ENCODE measurements at places on chromosomes 6 and 20.

DNA sequence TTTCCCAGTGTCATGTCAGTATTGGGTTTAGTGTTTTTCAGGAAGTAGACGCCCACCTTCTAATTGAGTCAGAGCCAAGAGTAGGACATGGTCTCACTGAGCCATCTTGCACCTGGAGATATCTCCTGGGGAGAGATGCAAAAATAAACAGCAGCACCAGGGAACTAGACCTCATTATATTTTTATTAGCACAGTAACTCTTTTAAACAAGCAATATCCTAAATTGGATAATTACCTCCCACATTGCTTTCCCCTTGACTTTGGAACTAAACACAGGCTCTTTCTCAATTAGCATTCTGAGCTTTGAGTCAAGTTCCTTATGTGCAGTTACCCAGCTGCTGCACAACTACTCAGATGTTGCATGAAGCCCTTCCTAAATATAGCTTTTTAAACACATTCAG is 175.4 kb downstream of the IBTK start:
- no peak for DNase-seq

DNA sequence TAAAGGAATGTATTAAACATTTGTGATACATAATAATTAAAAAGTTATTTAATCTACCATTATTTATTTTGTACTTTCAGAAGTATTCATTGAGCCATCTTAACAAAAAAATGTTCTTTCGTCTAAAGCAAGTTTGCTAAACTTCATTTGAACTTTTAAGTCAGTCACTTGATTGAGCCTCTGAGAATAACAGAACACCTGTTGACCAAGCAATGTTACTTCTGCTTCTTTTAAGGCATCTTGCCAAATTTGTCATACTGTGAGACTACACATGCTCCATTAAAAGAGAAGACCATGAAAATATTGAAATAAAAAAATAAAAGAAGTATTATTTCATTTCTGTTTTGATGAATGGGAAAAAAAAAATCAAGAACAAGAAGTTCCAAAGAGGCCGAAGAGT is 141.8 kb upstream of the BMP5 start:
- DNase-seq, result no peak

GRCh38 chr20:34536798-34537394 is 20.7 kb downstream of the DYNLRB1 start:
- DNase-seq, result no peak

DNA sequence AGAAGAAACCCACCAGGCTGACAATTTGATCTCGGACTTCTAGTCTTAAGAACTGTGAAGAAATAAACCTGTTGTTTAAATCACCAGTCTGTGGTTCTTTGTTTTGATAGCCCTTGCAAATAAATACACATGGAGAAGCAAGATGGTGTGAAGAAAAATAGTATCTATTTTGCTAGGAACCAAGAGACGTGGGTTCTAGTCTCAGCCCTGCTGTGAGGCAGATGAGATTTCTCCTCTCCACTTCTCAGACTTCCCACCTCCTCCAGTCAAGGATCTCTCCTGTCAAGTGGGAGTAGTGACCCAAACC is 294.9 kb upstream of the JARID2 start:
- DNase-seq, result no peak

GRCh38 chr6:156771047-156771446 is 6.1 kb upstream of the ARID1B start:
- DNase-seq, result no peak

DNA sequence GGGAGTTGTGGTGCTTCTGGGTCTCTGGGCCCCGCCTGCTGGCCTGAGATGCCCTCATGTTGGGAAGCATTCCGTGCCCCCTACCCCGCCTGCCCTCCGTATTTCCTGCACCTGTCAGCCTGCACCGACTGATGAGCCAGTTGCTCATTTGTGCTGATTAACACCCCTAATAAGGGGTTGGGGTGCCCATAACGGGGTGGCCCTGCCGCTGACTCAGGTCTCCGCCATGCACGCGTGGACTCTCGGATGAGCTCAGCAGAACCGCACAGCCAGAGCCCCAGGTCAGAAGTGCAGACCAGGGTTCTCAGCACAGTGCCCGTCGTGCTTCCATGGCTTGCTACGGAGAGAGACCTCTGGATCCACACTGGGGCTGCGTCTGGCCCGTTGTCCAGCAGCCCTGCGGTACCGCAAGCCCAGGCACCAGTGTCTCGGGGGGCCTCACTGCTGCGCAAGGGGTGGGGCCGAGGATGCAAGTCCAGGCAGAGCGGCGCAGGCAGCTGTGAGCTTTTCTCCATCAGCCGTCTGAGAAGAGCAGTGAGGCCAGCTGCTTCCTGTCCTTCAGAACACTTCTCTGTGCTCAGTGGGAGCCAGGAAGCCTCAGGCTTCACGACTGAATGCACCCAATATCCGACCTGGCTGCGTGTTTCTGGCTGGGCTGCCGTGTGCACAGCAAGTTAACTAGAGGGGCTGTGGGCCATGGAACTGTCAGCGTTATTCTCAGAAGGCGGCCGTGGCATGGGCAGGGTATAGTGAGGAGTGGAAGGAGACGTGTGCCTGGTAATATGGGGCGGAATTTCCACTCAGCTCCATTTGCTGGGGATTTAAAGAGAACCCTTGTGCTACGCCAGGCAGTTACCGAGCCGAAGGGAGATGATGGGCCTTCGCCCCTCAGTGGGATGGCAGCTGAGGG is 18.6 kb downstream of the MTG2 start:
- no peak for DNase-seq

DNA sequence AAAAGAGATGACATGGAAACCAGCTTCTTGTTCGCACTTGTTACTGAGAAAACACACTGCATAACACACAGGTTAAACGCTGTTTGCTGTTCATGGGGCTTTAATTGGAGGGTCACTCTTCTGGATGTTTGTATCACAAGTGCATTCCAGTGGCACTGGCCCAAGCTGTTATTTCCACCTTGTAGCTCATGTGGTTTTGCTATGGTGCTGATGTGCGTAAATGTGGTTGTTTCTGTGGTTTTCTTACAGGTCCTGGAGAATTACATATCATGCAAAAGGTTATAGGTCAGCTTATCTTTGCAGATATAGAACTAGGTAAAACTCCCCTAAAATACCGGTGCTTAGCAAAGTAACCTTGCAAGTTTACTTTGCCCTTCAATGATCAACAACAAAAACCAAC is 89.3 kb upstream of the AHI1 start:
- no peak for DNase-seq

- DNase-seq, result no peak
These were observed 18.8 kb downstream of the ZKSCAN3 start for GRCh38 chr6:28368522-28368921.

DNA sequence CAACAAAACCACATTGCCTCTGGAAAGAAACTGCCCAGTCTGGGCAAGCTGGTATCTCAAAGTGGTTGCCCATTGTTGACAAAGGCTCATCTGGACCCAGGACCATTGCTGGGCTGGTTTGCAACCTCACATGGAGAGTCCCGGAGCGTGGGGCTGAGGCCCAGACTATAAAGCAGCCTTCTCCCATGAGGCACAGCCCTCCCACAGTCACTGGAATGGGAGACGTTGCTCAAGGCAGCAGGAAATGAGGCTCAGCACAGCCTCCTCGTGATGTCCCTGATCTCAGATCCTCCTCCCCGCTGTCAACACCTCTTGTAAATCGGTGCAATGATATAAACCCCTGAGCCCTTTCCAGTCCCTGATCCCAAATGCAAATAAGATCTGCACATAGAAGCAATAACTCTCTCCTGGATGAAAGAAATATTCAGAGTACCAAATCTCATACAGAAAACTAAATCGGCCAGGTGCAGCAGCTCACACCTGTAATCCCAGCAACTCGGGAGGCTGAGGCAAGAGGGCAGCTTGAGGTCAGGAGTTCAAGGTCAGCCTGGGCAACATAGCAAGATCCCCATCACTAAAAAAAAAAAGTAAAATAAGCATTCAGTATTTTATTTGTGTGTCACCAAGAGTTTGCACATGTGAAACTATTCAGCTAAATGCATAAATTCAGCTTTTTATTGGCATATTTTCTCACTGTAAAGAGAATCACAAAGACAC is 103.0 kb upstream of the RREB1 start:
- DNase-seq, result no peak

GRCh38 chr6:32081168-32081990 is 27.8 kb downstream of the TNXB start:
- DNase-seq, result no peak

DNA sequence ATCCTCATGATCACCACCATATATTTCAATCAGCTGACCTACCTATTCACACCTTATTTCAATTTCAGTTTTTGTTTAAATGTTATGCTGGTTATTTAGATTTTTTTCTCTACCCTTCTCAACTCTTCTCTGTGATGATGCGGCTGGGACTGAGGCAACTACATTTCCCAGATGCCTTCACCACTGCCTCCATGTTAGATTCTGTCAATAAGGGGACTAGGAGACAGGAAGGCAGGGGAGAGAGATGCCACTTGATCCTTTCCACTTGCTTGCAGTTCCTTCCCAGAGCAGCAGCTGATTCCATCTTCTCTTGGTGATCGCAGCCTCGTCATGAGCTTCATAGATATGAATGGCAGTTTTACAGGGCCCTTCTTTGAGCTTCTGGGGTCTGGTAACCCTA is 33.5 kb upstream of the POU3F2 start:
- no peak for DNase-seq

DNA sequence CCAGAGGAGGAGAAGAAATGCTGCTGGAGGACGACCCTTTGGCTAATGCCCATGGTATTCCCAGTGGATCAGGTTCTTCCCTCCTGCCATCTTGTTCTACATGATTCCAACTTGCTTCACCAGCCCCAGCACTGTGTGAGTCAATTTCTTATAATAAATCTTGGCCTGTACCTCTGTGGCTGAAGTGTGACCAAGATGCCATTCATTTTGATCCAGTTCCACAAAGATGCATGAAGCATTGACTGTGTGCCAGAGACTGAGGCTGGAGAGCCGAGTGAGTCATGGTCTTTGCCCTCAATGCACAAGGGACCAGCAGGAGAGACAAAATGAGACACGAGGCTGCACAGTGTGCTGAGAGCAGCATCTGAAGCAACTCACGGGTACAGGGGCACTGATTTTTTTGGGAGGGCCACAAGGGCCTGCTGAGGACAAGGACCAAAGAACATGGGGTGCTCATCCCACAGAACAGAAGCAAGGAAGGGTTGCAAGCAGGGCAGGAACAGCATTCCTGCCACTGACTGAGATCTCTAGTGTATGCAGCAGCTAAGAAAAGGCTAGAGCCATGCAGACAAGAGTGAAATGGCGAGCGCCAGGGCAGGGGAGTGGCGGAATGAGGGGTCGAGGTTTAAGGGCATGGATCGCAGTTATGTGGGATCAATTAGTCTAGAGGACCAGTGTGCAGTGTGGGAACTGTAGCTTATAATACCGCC is 207.0 kb downstream of the THBS2 start:
- no peak for DNase-seq

- DNase-seq, result no peak
These were observed 607.0 kb downstream of the TENT5A start for GRCh38 chr6:81145506-81145905.

All from midbrain (tissue), 1 donor.